Activated T-helper 2 cell treated with anti-CD3 and anti-CD28 coated beads, Interferon-gamma antibody, Interleukin-2, Interleukin-4, amounts not matched to agents 10 μg/mL and 5 μg/mL and 100 μg/mL, durations not matched to agents 14 hours and 24 hours and 36 hours (primary cell): ENCODE measurements at places on chromosomes 16 and 17.
A peak's percentile ranks its signal among the peaks of the same experiment; 100 is the strongest.

DNA sequence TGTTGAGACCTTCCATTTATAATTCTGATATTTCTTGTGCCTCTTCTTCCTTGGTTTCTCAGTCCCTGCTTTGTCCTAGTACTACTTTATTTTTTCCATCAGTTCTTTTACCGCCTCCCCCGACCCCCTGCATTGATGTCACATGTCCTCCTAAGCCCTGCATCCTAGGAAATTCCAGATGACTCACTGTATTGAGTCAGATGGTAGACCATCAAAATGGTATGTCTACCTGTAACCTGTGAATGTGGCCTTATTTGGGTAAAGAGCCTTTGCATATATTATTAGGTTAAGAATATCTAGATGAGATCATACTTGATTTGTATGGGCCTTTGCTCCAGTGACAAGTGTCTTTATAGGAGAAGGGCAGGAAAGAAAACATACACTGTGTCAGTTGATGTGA, 515.3 kb upstream of the CA10 start:
- DNase-seq: no peak

DNA sequence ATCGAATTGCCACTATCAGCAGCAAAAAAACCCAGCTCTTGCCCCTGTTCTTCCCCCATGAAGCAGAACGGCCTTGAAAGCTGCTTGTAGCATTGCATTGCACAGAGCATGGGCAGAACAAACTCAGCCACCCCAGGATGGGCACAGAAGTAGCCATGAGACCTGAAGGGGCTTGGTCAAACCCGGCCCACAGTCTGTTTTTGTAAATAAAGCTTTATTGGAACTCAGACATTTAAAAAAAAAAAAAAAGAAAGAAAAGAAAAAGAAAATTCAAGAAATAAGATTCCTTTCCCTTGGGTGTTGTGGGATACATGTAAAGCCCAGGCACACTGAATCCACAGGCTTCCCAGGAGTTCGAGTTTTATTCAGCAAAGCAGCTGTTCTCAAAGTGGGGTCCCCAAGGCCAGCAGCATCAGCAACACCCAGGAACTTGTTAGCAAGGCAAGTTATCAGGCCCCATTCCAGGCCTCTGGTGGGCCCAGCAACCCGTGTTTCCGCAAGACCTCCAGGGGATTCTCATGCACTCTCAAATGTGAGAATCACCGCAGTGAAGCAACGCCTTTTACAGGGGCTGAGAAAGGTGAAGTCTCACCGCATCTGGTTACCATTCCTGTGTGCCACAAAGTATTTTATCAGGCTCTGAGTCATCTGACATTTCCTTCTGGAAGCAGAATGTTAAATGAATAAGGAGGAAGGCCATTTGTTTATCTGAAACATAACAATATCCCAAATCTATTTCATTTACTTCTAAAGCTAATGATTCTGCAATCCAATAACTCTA, 108.2 kb downstream of the SLC39A11 start:
- DNase-seq: no peak

GRCh38 chr17:56676810-56677209, 83.3 kb downstream of the NOG start:
- no peak for DNase-seq

GRCh38 chr16:27366687-27367460, 35.1 kb upstream of the IL21R start:
- DNase-seq: peak; percentile 43

DNA sequence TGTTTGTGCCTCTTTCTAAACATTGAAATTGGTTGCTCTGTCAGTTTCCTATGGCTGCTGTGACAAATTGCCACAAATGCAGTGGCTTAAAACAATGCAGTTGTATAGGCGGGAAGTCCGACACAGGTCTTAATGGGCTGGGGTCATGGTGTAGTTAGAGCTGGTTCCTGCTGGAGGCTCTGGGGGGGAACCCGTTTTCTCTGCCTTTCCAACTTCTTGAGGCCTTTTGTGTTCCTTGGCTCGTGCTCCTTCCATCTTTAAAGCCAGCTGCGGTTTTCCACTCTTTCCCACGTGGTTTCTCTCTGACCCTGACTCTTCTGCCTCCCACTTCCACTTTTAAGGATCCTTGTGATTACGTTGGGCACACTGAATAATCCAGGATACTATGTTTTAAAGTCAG, 12.5 kb downstream of the EPN2 start:
- no peak for DNase-seq

DNA sequence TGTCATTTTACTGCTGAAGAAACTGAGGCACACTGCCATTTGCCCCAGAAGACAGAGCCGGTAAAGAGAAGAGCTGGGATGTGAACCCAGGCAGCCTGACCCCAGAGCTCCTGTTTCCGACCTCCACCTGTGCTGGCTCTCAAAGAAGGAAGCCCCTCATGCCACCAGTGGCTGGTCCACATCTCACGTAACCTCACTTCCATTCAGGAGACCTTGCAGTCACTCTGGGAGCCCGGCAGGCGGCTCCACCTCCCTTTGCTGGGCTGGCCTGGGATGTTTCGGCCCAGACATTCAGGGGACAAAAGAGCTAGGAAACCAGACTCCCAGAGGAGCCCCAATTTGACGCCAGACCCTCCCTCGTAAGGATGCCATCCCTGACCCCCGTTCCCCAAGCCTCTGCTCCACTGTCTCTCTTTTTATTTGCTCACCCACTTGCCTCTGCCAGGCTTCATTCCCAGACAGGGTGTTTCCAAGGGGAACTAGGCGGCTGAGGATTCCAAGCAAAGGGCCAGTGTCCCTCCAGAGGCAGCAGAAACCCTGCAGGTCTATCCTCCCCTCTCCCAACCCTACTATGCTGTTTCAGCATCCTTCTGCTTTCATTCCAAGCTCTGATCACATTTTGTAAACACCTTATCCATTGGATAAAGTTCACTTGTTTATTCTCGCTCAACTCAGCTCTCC, 2.8 kb downstream of the TAF1C start:
- no peak for DNase-seq

DNA sequence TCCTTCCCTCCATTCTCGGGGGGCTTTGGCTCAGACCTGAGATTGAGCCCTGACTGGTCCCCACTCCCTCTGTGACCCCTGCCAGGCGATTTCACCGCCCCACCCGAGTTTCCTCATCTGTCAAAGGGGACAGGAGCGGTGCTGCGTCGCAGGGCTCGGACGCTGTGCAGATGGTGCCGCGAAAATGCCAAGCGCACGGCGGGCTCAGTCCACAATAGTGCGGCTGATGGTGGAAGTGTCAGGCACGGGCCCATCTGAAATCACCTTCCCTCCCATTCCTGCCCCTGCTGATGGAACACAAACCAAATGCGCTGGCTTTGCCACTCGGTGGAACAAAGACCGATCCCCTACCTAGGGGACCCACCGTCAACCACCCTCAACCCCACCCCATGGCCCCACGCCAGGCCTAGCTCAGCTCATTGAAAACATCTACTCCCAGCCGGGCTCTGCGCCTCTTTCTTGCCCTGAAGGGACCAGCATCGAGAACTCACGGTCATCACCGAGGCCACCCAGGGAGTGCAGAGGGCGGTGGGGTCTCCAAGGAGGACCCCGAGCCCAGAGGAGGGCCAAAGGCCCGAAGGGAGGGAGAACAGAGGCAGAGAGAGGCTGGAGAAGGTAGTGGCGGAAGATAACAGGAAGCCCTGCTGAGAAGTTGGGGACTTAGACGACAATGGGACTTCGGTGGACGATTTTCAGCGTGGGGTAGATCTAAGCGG, 1.4 kb downstream of the CARHSP1 start:
- DNase-seq: no peak

DNA sequence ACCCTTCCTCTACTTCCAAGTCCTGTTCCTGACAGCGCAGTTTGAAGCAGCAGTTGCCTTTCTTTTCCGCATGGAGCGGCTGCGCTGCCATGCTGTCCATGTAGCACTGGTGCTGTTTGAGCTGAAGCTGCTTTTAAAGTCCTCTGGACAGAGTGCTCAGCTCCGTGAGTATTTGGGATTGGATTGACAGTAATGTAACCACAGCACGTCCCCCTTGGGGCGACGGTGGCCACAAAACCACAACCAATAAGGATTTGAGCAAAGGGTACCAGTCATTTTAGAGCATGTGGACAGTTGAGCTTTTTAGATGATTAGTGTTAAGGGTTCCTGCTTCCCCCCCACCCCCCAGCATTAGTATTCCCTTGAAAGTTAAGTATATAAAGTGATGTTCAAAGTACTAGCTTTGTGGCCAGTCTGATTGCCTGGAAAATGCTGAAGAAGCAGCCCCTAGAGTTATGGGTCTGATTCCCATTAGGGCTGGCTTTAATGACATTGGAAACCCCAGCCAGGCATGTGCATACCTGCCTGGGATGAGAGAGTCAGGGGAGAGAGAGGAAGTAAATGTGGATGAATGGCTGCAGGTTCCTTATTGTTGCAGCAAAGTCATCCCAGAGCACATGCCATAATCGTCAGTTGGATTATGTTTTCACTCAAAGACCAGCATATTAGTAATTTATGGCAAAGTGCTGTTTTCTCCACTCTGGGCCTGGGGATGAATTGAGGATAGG, 31.6 kb upstream of the SLC12A3 start:
- no peak for DNase-seq

- DNase-seq: no peak
Observed at GRCh38 chr17:55430541-55431288, 9.1 kb upstream of the MMD start.

DNA sequence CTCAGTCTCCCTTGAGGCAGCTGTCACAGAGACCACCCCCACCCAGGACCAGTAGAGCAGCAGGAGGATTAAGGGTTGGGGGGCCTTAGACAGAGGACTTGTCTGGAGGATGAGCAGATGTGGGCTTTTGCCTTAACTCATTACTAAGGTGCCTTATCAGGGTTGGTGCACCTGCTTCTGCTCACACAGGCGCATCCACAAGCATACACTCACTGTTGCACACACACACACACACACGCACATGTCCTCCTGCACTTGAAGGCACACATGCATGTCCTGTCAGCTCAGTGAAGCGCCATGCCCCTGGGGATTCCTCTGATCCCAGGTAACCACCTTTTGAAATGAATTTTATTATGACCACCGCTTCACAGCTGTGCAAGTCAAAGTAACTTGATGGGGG, 1.2 kb downstream of the GFAP start:
- no peak for DNase-seq

GRCh38 chr17:65947831-65948230, 244.1 kb downstream of the CEP112 start:
- DNase-seq: no peak

- no peak for DNase-seq
Observed at GRCh38 chr16:63714876-63715275, 1407.0 kb downstream of the CDH11 start.

GRCh38 chr16:88299751-88300462, 82.9 kb upstream of the ZNF469 start:
- no peak for DNase-seq

- DNase-seq: no peak
Observed at GRCh38 chr16:22217890-22218730, 12.0 kb downstream of the EEF2K start.

- no peak for DNase-seq
Observed at GRCh38 chr16:22213801-22214200, 7.7 kb downstream of the EEF2K start.
